ENCODE measurements at places on chromosomes 1 and 21.

DNA sequence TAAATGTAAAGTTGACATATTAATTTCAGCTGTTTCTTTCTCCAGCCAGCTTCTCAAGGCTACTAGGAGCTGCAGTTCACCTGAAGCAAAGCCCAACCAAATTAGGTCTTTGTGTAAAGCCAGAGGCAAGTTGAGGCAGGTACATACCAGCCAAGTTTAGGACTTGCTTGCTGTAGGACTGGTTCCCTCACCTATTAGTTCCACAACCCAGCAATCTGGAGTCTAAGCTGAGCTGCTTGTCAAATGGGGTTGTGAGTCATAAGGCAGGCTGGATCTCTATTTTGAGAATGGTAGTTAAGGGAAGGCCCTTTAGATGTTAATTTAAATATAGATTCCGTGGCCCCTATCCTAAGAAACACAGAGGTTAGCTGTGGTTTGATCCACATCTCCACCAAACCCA is 7.6 kb upstream of the FLG2 start:
- no peak for DNase-seq

GRCh38 chr1:196563768-196564167 is 44.5 kb downstream of the KCNT2 start:
- DNase-seq, result no peak

GRCh38 chr1:29344336-29344735 is 108.0 kb downstream of the PTPRU start:
- DNase-seq, result no peak

DNA sequence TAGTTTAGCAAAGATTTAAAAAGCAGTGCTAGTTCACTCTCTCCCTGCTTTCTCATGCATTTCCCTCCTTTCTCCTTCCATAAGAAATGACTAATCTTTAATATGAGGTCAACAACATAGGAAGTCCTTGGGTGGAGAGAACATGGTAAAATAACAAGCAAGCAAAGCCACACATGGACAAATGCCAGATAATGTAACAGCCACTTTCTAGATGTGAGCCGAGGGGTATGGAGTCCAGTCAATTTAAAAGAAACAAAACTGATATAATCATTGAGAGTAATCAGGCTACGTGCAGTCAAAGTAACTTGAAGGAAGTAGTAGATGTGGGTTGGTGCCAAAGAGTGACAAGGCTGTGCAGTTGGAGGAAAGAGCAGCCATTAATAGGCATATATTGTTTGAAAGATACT is 69.6 kb downstream of the DUSP10 start:
- peak; percentile 65 for DNase-seq

DNA sequence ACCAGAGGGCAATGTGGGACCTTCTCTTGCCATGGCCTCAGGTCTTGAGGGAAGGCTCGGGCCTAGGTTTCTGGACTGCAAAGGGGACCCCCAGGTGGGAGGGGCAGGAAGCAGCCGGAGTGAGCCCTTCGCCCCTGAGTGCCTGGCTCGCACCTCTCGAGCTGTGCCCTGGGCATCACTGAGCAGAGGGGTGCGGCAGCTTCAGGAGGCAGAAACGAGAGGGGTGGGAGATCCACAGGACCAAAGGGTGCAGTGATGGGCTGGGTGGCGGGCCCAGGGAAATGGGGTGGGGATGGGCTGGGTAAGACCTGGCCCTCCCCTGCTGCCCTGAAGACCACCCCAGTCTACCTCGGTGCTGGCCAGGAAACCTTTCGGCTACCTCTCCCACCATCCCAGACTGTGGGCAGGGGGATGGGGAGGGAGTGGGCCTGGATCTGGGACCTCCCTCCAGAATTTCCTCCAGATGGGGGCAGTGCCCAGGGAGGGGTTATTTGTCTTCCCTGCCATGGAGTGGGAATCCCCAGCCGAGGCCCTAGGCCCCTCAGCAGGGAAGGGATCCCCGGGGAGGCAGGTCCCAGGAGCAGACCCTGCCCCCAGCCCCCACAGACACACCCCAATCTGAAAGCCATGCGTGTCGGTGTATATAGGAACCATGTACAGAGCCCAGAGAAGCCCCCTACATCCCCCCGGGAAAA is 21.3 kb downstream of the A3GALT2 start:
- no peak for DNase-seq

- DNase-seq, result no peak
Observed at GRCh38 chr1:184014271-184014670, 23.3 kb downstream of the COLGALT2 start.

DNA sequence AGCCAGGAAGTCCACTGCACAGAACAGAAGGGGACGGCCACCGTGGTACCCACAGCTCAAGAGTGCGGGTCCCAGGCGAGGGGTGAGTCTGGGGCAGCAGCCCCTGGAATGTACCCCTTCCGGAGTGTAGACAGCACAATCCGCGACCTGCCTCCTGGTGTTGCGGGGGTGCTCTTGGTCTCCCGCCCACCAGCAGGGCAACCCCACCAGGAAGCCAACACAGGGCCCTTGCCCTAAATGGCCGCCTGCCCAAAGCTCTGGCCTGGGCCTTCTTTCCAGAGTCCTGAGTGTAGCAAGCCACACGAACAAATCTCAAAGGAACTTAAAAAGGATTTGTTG is 1.1 kb upstream of the SLC19A1 start:
- no peak for DNase-seq

DNA sequence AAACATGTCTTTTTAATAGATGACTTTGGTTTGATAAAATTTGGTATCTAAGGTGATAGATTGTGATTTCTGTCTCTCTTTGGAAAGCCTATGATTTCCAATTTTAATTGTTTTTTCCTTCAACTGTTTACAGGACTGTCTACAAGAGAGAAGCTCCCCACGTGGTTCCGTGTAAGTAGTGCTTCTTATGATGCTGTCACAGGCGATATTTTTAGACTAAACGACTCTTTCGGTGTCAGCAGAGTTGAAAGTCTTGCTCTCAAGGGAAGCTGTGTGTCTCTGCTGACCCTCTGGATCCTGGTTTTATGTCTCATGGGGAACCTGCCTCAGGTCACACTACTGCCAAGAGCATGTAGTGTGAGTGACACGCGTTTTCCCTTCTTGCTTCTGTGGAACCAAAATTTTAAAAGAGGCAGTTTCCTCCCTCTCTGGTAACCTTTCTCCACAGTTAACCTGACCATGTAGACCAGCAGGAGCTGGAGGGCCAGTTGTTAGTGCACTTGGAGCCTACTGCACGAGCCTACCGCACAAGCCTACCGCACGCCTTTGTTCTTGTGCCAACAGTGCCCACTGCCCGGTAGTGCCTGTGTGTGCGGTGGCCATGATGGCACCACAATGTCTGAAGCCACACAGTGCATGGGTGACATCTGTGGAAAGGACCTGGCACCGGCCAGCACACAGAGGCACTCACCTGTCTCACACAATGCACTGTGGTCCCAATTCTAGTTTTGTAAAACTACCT is 91.9 kb downstream of the PCBP3 start:
- DNase-seq, result no peak

GRCh38 chr1:185074307-185074706 is 28.9 kb downstream of the RNF2 start:
- no peak for DNase-seq

DNA sequence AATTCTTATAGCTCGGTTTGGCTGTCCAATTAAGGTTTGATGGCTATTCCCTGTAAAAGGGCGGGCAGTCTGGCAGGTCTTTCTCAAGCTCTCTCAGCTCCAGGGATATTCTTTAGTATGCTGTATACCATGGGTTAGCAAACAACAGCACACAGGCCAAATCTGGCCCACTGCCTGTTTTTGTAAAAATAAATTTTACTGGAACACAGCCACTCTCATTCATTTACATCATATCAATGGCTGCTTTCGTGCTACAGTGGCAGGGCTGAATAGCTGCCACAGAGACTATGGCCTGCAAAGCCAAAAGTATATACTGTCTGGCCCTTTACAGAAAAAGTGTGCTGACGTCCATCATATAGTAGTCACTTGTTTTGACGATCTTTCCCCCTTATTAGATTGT is 32.0 kb downstream of the MACO1 start:
- DNase-seq, result no peak
